GM23248 (cell line): ENCODE measurements at places on chromosomes 7 and 10.

GRCh38 chr7:45927721-45928120, 6.6 kb upstream of the IGFBP3 start:
- H3K27ac ChIP-seq = no peak overlapping the region
- DNase-seq = no peak
- no peak overlapping the region for H3K4me3 ChIP-seq
- no peaks in the 10 kb centered on the region for H3K27me3 ChIP-seq
- no peaks in the 10 kb centered on the region for H3K36me3 ChIP-seq

GRCh38 chr7:44537442-44537841, 3.7 kb downstream of the NPC1L1 start:
- H3K27ac ChIP-seq = no peak overlapping the region
- H3K4me3 ChIP-seq = no peak overlapping the region
- no peaks in the 10 kb centered on the region for H3K4me1 ChIP-seq
- H3K27me3 ChIP-seq = no peaks in the 10 kb centered on the region
- no peak for DNase-seq

DNA sequence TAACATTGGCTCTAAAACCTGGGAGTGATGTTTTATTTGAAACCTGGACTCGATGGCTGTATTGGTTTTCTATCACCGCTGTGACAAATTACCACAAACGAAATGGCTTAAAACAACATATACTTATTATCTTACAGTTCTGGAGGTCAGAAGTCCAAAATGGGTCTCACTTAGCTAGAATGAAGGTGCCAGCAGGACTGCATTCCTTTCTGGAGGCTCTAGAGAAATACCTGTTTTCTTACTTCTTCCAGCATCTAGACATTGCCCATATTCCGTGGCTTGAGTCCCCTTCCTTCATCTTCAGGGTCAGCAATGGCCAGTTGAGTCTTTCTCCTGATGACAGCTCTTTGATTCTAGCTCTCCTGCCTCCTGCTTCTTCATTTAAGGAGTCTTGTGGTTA, 44.3 kb upstream of the STEAP1B start:
- H3K4me3 ChIP-seq = no peak overlapping the region
- H3K4me1 ChIP-seq = no peaks in the 10 kb centered on the region
- H3K27me3 ChIP-seq = peaks cover 31% of the 10 kb centered on the region

- no peaks in the 10 kb centered on the region for H3K36me3 ChIP-seq
- H3K4me3 ChIP-seq = no peak overlapping the region
- no peak overlapping the region for H3K27ac ChIP-seq
- H3K27me3 ChIP-seq = peaks cover 9% of the 10 kb centered on the region; the same call in 1 of the 2 replicates
- DNase-seq = no peak
Observed at GRCh38 chr10:6589287-6590094, 9.4 kb upstream of the PRKCQ start.

DNA sequence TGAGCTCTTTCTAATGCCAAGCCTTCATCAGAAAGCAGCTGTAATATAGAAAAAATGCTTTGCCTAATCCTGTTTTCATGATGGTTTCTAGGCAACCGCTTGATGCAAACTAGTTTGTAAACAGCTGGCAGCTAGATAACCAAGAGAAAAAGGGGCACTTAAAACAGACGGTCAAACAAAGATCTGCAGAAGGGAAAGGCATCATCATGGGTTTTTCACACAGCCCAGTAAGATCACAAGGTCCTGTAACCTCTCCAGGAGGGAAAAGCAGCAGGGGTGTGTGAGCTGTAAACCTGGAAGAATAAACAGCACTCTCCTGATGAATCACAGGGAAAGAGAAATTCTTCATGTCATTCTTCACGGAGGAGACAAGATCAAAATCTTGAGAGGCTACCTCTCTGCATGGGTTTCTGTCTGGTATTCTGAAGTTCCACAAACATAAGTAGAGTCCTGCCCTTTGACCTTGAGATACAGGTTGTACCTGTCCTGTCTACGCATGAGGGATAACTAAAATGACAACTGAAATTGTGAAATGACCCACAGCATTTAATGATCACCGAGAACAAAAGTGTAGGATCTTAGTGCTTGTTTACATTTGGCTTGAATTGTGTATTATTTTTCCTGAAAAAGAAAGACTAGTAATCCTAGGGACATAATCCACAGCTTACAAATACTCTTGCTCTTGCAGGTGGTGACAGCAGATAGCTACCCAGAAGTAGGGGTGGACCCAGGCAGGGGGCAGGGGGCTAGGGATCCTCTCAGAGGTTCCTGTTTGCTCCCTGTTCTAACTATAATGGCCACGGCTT, 48.0 kb downstream of the CREB3L2 start:
- DNase-seq = peak; percentile 84
- 0 out of 2 replicates have a peak, but pooled peaks cover 6% of the 10 kb centered on the region for H3K36me3 ChIP-seq
- H3K4me3 ChIP-seq = 0 out of 2 replicates have a peak overlapping the region, but pooled peaks have one; percentile 4

GRCh38 chr10:88106366-88106765, 242.9 kb downstream of the PTEN start:
- no peak for DNase-seq
- no peaks in the 10 kb centered on the region for H3K36me3 ChIP-seq
- no peak overlapping the region for H3K4me3 ChIP-seq
- H3K4me1 ChIP-seq = peaks cover 14% of the 10 kb centered on the region
- no peak overlapping the region for H3K27ac ChIP-seq
- H3K27me3 ChIP-seq = no peaks in the 10 kb centered on the region

DNA sequence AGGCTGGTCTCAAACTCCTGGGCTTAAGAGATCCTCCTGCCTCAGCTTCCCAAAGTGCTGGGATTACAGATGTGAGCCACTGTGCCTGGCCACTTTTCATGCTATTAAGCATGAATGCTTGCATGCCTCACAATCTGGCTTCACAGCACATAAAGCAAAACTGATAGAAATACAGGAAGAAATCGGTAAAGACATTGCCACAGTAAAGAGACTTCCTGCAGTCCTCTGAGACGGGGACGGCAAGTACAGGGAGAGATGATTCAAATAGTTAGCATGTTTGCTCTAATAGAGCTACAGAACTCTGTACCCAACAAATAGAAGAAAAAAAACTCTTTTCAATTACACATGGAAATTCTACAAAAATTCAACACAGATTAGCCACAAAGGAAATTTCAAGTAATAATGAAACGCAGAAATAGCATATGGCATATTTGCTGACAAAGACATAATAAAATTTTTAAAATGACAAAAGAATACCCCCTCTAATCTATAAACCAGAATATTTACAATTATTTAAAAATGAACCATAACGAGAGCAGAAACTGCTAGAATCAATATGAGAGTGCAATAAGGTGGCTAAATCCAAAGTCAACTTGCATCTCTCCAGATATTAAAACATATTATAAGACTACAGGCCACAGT, 32.3 kb downstream of the CARD11 start:
- no peak overlapping the region for H3K27ac ChIP-seq

- peak overlapping the region; percentile 46 for H3K27ac ChIP-seq
- peak; percentile 75 for DNase-seq
- 0 out of 2 replicates have a peak overlapping the region, but pooled peaks have one; percentile 11 for H3K4me3 ChIP-seq
- H3K4me1 ChIP-seq = peaks cover 39% of the 10 kb centered on the region
- no peaks in the 10 kb centered on the region for H3K27me3 ChIP-seq
- H3K36me3 ChIP-seq = no peaks in the 10 kb centered on the region
Observed at GRCh38 chr7:127791446-127792189, 139.6 kb downstream of the SND1 start.

- H3K4me3 ChIP-seq = peak overlapping the region; percentile 40
- H3K27ac ChIP-seq = peak overlapping the region; percentile 94
- H3K36me3 ChIP-seq = peaks cover 25% of the 10 kb centered on the region
- H3K27me3 ChIP-seq = no peaks in the 10 kb centered on the region
- peak; percentile 91 for DNase-seq
Observed at GRCh38 chr7:134885967-134886352, 100.3 kb upstream of the AGBL3 start.

- H3K27me3 ChIP-seq = no peaks in the 10 kb centered on the region
- no peak overlapping the region for H3K4me3 ChIP-seq
- peak; percentile 7 for DNase-seq
- H3K27ac ChIP-seq = no peak overlapping the region
Observed at GRCh38 chr7:33196221-33196620, 66.9 kb downstream of the BBS9 start.

- no peak overlapping the region for H3K27ac ChIP-seq
- no peaks in the 10 kb centered on the region for H3K36me3 ChIP-seq
Observed at GRCh38 chr10:118850418-118851061, 95.8 kb upstream of the CACUL1 start.

GRCh38 chr7:29167721-29168120, 21.4 kb upstream of the CPVL start:
- H3K27me3 ChIP-seq = peaks cover 33% of the 10 kb centered on the region
- H3K27ac ChIP-seq = no peak overlapping the region
- no peak overlapping the region for H3K4me3 ChIP-seq
- no peaks in the 10 kb centered on the region for H3K36me3 ChIP-seq
- DNase-seq = no peak

DNA sequence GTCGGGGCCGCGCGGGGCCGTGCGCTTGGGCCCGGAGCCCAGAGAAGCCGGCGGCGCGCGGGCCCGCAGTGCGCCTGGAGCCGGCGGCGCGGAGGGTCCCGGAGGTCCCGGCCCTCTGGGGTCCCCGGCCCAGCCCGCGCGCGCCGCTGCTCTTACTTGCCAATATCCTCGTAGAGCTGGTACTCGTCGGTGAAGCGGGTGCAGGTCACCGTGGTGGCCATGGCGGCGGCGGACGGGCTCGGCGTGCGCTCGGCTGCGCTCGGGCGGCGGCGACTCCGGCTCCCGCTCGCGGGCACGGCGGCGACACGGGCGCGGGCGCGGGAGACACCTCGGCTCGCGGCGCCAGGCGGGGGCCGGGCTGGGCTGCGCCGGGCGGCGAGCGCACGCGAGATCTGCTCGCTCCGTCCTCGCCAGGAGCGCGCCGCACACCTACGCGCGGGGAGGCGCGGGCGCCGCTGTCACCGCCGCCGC, at the start of gene CAMK2B:
Gene CAMK2B, minus strand, starts transcription at position 394 of the 471 bp plus-strand sequence. Its CDS starts 173 bp downstream, at position 221.
- no peak within 1 kb of the TSS for H3K27ac ChIP-seq
- DNase-seq = peak; percentile 41
- H3K27me3 ChIP-seq = peaks cover 19% of the 10 kb centered on the region

DNA sequence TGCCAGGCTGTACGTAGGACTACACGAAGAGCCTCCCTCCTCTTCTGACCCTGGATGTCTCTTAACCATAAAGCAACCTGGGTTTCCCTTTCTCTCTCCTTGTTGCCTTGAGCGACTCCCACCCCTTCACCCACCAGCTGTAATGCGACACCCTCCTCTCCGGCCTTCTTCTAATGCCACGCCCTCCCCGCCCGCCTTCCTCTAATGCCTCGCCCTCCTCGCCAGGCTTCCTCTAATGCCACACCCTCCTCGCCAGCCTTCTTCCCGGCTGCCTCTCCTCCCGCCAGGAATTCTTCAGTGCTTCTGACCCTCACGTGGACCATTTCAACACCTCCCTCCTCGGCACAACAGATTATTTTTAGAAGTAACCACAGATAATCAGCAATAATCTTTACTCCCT, 348.5 kb upstream of the SHH start:
- H3K4me3 ChIP-seq = no peak overlapping the region
- H3K27me3 ChIP-seq = no peaks in the 10 kb centered on the region

DNA sequence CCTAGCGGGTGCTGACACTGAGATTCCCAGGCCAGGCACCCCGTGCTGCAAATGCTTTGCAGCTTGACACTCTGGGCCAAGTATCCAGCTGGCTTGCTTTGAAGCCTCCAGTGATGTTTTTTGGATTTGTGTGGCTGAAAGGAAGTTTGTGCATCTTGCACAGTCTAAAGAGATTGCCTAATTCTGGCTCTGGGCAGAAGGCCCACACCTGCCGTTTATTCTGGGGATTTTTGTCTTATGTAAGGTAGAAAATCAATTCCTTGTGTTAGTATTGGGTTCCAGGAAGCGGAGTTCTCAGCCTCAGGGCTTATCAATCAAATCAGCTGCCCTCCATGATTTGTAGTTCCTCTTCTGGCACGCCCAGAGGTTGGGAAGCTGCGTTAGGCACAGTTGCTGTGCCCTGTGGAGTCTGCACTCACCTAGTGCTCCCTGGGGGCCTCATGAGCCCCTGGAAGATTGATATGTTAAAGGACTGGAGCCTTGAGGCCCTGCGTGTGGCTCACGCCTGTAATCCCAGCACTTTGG, 8.4 kb upstream of the PURB start:
- H3K4me1 ChIP-seq = no peaks in the 10 kb centered on the region
- no peak overlapping the region for H3K27ac ChIP-seq
- DNase-seq = no peak
- H3K27me3 ChIP-seq = no peaks in the 10 kb centered on the region

- H3K36me3 ChIP-seq = no peaks in the 10 kb centered on the region
- peaks cover 4% of the 10 kb centered on the region; the same call in 1 of the 2 replicates for H3K4me1 ChIP-seq
- peak overlapping the region; percentile 61; the same call in 1 of the 2 replicates for H3K27ac ChIP-seq
- no peak for DNase-seq
- no peaks in the 10 kb centered on the region for H3K27me3 ChIP-seq
Observed at GRCh38 chr7:156985101-156985992, 25.1 kb downstream of the MNX1 start.

DNA sequence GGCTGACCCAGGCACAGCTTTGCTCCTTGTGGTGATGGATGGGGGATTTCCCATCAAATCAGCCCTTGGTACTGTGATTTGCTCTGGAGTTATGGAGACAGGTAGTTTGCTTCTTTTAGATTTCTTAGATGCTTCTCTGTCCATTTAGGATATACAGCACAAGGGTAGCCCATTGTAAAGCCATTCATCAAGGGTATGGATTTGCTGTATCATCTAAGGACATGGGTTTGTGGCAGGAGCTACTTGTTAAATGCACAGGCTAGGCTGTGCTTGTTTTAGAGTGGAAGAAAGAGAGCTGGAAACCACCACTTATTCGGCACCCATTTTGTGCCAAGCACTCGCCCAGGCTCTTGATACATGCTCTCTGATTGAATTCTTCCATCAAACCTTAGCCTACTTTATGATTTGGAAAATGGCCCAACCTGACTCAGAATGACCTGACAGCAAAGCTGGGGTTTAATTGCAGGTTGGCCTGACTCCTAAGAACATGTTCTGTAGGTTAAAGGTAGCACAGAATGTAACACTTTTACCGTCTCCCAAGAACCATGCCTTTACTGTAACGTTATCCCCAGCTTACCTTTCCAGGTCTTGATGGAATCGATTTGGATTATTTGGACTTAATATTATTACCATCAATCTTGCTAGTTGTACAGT, 168.0 kb downstream of the SNX10 start:
- no peaks in the 10 kb centered on the region for H3K36me3 ChIP-seq
- no peak for DNase-seq
- no peak overlapping the region for H3K27ac ChIP-seq

DNA sequence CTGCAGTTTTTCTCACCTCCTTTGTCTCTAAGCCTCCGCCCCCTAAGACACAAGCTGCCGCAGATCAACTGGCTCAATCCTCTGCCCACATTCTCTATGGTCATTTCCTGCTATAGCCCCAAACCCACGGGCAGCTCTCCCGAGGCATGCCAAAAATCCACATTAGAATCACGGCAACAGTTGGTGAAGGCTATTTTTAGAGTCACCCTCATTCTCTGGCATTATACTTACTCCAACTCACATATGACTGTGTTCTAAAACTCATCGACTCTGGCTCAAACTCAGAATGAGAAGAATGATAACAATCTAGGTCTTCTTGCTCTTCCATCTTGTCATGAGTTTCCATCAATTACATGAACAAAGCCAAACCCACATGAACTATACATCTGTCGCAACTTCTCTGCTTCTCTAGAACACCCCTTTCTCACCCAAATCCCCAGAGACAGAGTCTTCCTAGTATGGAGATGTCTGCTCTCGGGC, 10.9 kb upstream of the KIAA1549 start:
- peak overlapping the region; percentile 84 for H3K27ac ChIP-seq
- H3K4me1 ChIP-seq = peaks cover 25% of the 10 kb centered on the region
